Effector CD4-positive, alpha-beta T cell (primary cell): ENCODE measurements at places on chromosomes 3 and 15.

DNA sequence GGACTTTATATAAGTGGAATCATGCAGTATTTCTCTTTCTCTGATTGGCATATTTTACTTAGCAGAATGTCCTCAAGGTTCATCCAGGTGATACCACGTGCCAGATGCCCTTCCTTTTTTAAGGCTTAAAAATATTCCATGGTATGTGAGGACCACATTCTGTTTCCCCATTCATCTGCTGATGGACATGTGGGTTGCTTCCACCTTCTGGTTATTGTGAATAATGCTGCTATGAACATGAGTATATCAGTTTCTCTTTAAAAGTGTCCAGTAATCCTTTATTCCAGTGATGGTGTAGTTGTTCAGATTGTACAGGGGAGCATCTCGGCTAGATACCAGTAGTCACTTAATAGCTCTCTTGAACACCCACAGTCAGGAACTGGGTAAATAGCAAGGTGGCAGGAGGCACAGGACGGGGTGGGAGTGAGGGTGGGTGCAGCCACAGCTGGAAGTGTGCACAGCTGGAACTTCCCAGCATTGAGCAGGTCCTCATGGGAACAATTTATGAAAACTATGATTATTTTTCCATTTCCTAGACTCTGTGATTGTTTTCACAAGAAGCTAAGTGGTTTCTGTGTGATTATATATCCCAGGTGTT, 50.3 kb upstream of the ATG7 start:
- no peak for DNase-seq

DNA sequence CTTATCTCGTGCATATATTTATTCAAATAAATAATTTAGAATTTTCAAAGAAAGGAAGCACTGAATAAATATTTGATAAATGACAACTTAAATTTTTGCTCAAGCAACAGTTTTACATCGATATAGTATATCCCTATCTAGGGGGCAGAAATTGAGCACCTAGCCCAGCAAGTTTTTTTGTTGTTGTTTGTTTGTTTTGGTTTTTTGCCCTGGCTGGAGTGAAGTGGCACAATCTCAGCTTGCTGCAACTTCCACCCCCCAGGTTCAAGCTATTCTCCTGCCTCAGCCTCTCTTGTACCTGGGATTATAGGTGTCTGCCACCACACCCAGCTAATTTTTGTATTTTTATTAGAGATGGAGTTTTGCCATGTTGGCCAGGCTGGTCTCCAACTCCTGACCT, 42.4 kb downstream of the OIP5 start:
- DNase-seq = no peak

DNA sequence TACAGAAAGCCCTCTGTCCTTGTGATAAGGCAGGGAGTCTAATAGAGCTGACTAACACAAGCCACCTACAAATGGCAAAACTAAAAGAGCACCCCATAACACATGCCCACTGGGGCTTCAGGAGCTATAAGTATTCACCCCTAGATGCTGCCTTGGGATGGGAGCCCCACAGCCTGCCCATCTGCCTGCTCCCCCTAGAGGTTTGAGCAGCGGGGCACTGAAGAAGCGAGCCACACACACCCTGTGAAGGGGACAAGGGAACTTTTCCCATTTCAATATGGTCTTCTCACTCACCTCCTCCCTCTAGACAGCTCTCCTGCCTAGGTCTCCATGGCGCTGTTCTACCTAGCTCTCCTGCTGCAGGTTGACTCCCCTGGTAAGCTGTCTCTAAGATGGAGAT, 261.0 kb downstream of the SHQ1 start:
- DNase-seq = no peak

DNA sequence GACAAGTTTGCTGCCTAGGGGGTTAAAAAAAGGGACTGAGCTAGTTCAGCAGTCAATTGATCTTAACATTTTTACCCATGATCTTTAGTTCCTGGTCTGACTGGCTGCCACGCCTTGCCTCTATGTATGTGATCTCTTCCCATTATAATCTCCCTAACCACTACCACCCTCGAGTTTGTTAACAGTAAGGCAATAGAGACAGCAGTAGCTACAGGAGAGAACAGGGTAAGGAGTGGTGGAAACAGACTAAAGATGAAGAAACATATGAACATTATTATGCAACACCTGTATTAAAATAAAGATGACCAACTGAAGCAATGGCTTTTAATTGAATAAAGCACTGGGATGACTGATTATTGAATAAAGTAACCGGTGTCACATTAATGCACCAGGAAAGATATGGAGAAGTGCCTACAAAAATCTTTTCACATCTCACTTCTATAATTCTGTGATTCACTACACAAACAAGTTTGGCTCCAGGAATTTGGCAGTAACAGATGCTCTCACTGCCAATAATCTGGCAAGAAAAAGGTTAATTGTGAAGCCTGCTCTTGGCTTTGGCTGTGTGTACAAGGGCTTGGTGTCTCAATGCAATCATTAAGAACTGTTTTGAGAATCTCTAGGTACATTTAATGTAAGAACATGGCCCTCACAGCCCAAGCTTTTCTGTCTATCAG, 95.7 kb downstream of the HHLA2 start:
- DNase-seq = no peak

- DNase-seq = no peak
These were observed 231.4 kb upstream of the UMPS start for GRCh38 chr3:124498891-124499290.

DNA sequence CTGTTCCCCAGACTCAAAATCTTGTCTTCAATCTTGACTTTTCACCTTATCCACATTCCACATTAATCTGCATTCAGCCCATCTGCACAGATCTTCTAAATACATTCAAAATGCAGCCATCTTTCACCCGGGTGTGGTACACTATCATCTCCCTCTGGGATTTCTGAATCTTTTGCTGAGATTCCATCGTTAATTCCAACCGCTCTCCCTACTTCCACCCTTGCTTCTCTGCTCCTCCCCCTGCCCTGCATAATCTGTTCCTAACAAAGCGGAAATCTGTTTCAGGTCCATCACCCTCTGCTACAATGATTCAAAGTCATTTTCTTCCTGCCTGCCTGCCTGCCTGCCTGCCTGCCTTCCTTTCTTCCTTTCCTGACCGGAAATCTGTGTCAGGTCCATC, 7.9 kb upstream of the GOLGA8B start:
- DNase-seq = no peak

GRCh38 chr3:62805106-62805505, 70.1 kb downstream of the CADPS start:
- no peak for DNase-seq

DNA sequence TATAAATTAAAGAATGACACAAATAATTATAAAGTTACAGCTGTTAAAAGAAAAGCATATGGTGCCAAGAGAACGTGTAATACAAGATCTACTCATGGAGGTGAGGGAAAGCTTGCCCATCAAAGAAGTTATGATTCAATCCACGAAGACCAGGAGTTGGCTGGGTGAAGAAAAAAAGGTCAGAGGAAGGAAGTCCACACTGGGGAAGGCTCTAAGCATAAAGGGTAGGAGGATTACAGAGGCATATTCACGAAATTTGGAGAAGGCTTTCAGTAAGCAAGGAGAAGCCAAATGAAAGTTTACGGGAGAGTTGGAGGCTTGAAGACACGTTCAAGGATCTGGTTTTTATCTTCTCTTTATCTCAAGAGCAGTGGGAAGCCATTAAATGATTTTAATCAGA, 1.8 kb upstream of the TGFBR2 start:
- no peak for DNase-seq

DNA sequence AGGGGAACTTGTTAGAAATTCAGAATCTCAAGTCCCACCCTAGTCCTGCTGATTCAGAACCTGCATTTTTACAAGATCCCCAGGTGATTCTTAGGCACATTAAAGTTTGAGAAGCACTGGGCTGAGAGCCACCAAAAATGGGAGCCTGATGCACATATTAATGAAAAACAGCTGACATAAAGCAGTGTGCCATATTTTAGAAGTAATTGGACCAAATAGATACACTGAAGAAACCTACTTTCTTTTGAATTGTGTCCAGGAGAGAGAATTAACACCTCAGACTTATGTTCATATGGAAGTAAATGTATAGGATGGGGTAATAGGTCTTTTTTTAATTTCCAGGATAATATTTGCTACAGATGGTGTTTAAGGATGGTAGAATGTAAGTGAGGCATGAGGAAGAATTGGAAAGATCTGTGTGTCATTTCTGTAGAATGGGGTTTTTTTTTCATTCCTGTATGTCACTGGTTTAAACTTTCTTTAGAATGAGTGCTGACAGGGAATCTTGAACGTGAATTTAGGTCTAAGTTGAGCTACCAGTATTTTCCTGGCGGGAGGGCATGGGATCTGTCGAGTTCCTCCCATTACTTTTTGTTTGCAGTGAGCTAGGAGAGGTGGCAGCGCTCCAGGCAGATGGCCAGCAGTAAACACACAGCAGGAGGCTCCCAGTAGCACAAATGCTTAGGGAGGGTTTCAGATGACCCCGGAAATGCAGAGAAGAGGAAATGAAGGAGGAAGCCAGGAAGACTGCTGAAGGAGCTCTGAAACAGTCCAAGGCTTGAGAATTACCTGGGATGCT, 185.6 kb downstream of the PLCL2 start:
- no peak for DNase-seq

- no peak for DNase-seq
These were observed 4.7 kb upstream of the THSD4 start for GRCh38 chr15:71110405-71111180.

GRCh38 chr15:82640672-82641071, 6.5 kb downstream of the CPEB1 start:
- DNase-seq = no peak

GRCh38 chr3:24222165-24222805, 272.4 kb downstream of the THRB start:
- no peak for DNase-seq

- DNase-seq = no peak
These were observed 36.8 kb downstream of the NBEAL2 start for GRCh38 chr3:47016086-47016933.

- no peak for DNase-seq
These were observed 23.5 kb upstream of the RAP2B start for GRCh38 chr3:153138276-153139210.

- DNase-seq = peak; percentile 20
These were observed 244.1 kb downstream of the SLCO3A1 start for GRCh38 chr15:92097474-92098178.

DNA sequence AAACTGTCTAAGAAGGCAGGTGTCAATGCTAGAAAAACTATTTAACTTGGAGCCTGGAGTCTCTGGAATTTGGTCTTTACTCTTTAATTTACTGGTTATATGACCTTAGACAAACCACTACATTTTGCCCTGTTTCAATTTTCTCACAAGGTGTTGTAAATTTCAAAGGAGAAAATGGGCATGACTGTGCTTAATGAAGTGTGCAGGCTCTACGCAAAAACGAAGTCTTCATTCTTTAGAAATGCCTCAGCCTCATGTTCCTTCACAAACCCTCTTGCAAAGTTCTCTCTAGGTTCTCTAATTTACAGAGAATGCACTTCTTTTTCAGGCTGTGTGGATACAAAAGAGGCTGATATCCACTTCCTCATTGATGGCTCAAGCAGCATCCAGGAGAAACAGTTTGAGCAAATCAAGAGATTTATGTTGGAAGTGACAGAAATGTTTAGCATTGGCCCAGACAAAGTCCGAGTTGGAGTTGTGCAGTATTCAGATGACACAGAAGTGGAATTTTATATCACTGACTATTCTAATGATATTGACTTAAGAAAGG, 39.1 kb downstream of the COL6A5 start:
- DNase-seq = no peak

DNA sequence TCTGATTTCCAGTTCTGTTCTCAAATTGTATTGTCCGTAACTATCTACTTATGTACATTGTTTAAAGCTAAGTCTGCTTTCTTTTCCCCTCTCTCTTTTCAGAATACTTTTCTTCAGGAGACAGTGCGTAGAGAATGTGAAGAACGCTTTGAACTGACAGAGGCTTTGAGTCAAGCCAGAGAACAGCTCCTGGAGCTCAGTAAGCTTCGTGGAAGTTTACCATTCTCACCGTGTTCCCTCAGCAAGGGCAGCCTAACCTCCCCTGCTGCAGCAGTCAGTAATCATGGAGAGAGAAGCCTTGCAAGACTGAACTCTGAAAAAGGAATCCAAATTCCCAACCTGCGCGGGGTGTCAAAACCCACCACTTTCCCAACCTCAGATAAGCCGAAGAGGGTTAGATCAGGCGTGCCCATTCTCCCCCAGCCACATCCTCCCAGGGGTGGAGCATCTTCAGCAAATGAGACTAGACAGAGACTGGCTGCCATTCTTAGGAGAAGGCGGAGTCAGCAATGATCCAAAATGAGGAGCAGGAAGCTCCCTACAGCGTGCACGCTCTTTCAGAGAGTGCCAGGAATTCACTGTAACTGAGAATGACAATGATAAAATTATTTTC, 114.6 kb downstream of the CCNL1 start:
- no peak for DNase-seq

DNA sequence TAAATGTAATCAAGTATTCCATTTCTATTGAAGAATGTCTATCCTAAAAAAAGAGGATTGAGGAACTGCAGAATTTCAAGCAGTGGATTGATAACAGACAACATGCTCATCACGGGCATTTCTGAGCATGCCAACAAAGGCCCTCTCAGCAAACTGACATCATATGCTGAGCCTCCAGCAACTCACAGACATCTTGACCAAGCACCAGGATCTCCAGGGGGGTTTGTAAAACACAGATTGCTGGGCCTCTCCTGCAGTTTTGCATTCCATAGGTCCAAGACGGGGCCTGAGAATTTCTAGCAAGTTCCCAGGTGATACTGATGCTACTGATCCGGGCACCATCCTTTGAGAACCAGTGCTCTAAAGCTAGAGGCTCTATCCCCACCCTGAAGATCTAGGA, 85.0 kb downstream of the FOXP1 start:
- DNase-seq = no peak

- DNase-seq = no peak
These were observed 26.0 kb downstream of the SORD start for GRCh38 chr15:45048794-45049631.

- DNase-seq = no peak
These were observed 10.0 kb downstream of the SNTN start for GRCh38 chr3:63662500-63662899.

DNA sequence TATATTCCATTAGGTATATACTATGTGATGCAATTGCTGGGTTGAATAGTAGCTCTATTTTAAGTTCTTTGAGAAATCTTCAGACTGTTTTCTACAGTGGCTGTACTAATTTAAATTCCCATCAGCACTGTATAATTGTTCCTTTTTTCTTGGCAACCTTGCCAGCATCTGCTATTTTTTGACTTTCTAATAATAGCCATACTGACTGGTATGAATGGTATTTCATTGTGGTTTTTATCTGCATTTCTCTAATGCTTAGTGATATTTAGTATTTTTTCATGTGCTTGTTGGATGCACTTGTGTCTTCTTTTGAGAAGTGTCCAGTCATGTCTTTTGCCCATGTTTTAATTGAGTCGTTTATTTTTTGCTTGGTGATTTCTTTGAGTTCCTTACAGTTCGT, 145.1 kb upstream of the PLSCR5 start:
- DNase-seq = no peak

- DNase-seq = no peak
These were observed 136.4 kb downstream of the LIPC start for GRCh38 chr15:58568157-58568571.

DNA sequence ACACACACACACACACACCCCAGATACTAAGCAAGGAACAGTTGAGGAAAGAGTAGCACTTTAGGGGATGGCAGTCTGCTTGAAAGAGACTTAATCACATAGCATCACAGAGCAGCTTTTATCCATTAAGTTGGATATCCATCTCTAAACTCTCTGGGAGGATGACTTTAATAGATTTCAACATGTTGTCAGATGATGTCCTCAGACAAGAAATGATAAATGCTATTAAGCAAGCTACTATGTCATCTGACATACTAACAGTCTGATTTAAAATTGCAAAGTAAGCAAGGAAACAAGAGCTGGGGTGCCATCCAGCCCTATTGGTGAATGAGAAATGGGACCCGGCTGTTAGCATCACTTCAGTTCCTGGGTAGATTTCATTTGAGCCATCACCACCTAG, 136.9 kb downstream of the PLCL2 start:
- no peak for DNase-seq
